ENCODE measurements at places on chromosomes 2 and 18.

DNA sequence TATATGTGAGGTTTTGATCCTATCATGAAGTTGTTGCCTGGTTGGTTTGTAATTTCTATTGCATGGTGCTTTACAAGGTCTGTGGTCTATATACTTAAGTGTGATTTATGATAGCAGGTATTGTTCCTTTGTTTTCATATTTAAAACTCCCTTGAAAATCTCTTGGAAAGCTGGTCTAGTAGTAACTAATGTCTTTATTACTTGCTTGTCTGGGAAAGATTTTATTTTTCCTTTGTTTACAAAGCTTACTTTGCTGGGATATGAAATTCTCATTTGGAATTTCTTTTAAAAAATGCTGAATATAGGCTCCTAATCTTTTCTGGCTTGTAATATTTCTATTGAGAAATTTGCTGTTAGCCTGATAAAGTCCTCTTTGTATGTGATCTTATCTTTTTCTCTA is 862.9 kb upstream of the NXPH2 start:
- DNase-seq: no peak

- DNase-seq: no peak
These were observed 85.3 kb upstream of the TWSG1 start for GRCh38 chr18:9249254-9249653.

DNA sequence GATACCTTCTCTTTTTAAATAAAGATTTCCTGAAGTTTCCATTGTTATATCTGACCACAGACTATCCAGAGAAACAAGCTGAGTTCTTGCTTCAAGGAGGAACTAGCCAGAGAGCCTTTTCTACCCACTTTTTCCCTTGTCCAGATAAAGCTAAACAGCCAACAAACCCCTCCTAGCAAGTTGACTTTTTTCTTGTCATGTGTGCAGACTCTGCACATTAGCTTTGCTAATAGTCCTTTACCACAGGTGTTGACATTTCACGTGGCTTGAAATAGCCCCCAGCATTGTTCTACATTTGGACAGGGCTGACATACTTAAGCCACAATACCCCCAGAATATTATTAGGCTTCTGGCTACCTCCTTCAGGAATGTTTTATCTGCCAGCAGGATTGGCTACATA is 40.7 kb downstream of the PCBP1 start:
- no peak for DNase-seq

GRCh38 chr2:7837237-7837760 is 844.6 kb upstream of the ID2 start:
- DNase-seq: no peak

DNA sequence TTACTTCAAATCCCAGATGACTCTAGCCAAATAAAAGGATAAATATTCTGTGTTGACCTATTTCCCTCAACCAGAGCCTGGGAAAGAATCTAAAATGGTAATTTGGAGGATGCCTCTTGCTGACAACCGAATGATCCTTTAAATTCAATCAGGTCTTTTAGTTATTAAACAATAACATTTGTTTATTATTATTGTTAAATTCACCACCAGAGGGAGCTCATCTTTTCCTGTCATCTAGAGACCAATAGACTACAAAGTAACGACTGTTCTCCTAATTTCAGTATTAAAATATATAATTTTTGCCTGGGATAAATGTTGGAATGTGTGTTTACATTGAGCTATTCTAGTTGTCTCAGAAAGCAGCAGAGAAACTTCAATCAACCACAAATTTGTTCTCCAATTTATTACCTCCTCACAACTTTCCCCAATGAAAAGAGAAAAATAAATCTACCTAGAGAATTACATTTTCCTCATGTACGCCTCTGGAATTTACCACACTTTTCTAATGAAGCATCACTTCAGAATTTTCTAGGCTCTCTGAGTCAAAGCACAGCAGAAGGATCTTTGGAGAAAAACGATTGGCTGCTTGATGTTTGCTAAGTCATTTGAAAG is 142.7 kb downstream of the SCG2 start:
- DNase-seq: no peak

DNA sequence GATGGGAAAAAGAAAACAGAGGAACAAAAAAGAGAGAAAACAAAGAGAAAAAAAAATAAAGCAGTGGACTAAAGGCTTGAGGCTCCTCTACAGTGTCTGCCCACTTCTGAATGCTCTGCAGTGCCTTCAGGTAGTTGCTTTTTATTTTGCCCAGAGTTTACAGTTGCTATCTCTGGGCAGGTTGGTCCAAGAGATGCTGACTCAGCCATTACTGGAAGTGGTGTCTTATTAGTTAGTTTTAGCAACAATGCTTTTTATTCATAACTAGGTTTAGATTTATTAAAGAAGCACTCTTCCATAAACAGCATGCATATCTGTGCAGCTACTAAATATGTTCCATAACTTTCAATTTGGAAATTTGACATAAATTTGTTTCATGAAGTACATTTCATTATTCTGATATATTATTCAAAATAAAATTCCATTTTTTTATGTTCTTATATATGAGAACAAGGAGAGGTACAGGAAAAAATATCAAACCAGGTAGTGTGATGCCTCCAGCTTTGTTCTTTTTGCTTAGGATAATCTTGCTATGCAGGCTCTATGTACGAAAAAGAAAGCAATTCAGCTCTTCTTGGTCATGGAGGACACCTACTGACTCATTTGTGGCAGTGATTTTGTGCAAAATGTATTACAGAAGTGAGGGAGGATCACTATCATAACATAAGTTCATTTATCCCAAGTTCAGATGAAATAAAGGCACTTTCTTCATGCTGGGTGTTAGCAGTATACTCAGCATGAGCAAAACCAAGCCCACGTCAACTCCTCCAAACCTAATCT is 69.5 kb downstream of the RPIA start:
- DNase-seq: no peak

DNA sequence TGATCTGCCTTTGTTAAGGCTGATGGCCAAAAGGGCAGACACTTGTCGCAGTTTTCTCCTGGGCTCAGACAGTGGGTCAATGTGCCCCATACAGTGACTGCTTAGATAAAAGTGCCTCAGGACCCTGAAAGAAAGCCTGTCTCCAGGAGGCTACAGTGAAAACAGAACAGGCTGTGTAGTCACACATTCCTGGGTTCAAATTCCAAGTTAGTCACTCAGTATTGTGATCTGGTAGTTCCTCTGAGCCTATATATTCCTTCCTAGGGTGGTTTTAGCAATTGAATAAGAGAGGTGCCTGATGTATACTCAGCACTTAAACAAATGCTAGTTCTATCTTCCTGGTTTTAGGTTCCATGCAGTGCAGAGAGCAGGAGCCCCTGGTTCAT is 54.4 kb downstream of the RPL37A start:
- no peak for DNase-seq

DNA sequence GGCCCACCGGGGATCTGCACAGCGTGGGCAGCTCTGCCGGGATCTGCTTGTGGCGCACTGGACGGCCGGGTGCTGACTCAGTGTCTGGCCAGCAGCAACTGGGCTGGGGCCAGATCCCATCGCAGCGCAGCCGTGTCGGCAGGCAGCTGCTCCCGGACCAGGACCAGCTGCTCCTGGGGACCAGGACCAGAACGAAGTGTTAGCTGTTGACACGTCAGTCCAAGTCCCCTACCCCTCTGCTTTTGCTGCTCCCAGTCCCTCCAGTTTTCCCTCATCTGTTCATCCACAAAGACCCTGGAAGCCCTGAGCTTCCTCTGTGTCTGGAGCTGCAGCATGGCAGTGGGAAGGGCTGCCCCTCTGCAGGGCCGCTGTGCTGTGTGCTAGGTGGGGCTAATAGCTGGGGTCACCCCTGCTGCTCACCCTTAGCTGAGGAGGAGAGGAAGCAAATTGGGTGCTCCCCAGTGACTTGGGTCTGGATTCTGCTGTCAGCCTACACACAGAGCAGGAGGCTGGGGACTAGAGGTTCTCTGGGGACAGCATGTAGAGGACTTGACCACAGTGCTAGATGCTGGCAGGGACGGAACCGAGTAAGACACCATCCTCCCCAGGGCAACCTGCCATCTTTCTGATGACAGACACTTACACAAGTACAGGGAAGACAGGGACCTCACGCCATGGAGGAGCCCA is 16.9 kb upstream of the KIF1A start:
- no peak for DNase-seq

- DNase-seq: no peak
These were observed 187.3 kb downstream of the VAPA start for GRCh38 chr18:10100941-10101701.

GRCh38 chr18:1487457-1487856 is 582.8 kb downstream of the ADCYAP1 start:
- DNase-seq: no peak

DNA sequence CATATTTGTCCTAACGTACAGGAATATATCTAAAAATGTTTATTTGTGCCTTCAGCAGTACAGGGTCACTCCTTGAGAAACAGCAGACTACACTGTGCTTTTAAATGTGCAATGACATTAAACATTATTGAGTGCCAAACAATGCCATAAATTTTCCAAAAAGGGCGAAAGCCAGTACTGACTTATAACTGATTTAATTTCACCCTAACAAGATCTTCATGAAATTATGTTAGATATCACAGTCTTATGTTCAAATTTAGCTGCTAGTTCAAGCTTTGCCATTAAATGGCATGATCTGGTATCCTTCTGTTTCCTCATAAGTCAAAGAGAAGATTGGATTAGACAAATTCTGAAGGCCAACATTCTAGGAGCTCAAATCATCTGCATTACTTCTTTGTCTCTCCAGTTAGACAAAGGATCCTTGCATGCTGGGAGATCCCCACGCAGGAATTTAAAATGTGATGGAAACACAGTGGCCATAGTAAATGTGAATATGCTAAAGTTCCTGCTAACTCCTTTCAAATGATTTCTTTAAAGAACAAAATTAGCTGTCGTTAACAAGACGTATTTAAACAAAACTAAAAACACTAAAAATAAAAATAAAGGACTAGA is 129.3 kb upstream of the STON1 start:
- DNase-seq: no peak

DNA sequence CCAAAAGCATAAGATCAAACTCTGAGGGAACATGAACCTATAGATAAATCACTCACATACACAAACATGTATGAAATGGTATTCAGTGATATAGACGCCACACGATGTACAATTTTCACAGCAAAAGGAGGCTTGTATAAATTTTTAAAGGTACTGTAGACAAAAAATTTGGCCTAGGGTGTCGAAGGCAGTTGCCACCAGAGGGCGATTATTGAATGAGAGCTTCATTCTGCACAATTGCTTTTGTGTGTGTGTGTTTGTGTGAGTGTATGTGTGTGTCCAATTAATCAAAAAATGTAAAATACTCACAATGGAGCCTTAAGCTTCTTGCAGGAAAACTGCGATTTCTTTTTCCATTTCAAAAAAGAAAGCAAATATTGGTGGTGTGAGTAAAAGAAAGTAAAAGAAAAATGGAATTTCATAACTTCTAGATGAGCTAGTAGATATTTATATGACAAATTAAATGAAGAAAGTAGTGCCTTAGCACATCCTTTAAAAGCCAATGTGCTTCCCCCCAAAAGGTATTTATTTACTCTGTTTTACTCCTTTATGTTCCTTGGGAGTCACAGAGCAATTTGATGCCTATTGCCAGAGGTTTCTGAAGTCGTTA is 800.1 kb downstream of the SATB2 start:
- DNase-seq: no peak

GRCh38 chr18:39699340-39699964 is 2133.9 kb upstream of the CELF4 start:
- DNase-seq: no peak

DNA sequence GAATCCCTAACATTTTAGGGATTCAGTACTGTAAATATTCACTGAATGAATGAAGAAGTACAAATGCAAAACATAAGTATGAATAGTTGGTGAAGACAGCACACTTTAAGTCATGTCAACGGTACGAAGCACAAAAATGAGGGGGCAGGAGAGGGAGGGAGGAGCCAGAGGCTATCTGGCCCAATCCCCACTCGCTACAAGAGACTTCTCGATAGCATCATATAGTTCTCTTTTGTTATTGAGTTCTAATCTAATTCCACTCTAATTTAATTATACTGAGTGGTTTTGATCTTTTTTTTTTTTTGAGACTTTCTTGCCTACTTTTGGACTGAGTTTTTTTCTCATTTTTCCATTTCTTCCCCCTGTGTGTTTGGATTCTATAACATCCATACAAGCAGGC is 152.2 kb upstream of the REV1 start:
- DNase-seq: no peak

DNA sequence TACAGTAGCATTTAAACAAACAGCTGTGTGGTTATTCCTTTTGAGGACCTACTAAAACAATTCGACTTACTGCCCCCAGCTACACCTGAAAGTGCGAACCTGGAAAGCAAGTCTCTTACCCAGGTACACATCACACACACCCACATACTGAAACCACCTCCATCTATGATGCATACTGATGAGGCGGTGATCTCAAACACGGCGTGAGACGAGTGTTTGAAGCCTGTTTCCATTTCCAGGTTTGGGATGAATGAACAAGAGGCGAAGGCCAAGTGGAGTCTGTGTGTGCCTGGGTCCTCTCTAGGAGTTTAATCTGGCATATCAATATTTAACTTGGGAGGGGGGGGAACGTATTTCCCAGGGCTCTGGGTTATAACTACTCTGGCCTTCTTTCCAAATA is 1.6 kb downstream of the TMEM185B start:
- no peak for DNase-seq

DNA sequence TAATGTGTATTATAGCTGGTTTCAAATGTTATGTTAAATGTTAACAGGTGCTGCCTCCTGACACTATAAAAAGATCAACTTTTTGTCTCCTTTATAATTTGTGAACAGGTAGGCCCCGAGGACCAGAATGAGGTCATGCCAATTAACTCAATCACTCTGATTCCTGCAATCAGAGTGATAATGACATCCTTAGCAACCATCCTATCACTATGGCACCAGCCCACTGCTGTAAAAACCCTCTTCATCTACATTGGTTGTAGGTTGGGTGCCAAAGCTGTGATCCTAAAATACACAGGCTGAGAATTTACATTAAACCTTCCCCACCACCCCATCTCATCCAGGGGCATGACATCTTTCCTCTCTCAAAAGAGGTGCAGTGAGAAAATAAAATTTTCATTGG is 103.5 kb downstream of the CPO start:
- no peak for DNase-seq

DNA sequence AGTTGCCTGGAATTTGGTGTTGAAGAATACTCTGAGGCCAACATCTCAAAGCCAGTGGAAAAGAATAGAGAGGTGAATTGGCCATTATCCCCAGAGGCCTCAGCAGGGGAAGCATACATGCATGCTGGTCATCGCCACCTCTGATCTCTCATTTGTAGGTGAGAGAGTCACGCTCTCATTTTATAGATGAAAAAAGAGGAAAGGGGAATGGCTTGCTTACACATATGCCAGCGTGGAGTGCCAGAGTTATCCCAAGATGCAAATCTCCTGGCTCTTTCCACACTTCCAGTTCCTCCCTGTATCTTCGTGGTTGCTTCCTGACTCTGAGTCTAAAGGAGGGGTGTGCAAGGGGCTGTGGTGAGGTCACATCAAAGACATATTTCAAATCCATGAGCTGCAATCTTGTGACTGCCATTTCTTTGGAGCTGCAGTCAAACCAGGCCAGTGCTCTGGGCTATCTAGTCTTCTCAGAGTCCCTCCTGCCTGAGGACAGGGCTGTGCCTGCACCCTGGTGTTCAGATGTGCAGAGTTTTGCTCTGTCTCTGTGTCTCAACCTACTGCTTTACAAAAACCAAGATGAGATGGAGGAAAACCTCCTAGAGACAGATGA is 324.7 kb downstream of the MYCN start:
- DNase-seq: no peak

All from CD4-positive, alpha-beta T cell treated with Interleukin-15 for 4 hours (primary cell).